ENCODE measurements at places on chromosomes 2 and 18. TPM values are rescaled to one million over a fixed set of nuclear protein-coding genes. Genes with fewer than 3 reads are reported as not detected.

- no peaks in the 10 kb centered on the region for H3K27me3 ChIP-seq
- no peak overlapping the region for H3K27ac ChIP-seq
- peaks cover under 1% of the 10 kb centered on the region for H3K4me1 ChIP-seq
- no peak for DNase-seq
- peaks cover 93% of the 10 kb centered on the region for H3K36me3 ChIP-seq
- H3K4me3 ChIP-seq: no peak overlapping the region
Measured at GRCh38 chr2:47064106-47064505, 91.0 kb downstream of the STPG4 start.

DNA sequence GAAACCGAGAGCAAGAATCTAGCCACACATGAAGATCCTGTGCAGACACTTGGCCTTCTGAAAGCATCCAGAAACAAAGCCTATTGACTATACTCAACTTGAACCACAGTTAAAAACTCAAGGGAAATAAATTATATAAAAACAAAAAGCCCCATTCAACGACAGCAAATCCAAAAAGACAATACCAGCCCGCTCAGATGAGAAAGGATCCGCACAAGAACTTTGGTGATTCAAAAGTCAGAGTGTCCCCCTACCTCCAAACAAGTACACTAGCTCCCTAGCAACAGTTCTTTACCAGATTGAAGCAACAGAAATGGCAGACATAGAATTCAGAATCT is 163.2 kb downstream of the WDPCP start:
- no peak for DNase-seq
- H3K4me1 ChIP-seq: no peaks in the 10 kb centered on the region
- H3K36me3 ChIP-seq: no peaks in the 10 kb centered on the region
- no peak overlapping the region for H3K27ac ChIP-seq

LONRF2 gene
- total RNA-seq: 0.24 TPM

KCNIP3 gene
- 21.4 TPM for total RNA-seq

- DNase-seq: no peak
- no peaks in the 10 kb centered on the region for H3K27me3 ChIP-seq
- H3K4me3 ChIP-seq: no peak overlapping the region
- H3K27ac ChIP-seq: no peak overlapping the region
Measured at GRCh38 chr2:17616405-17616804, 75.9 kb downstream of the VSNL1 start.

SAG gene
- total RNA-seq: 0.61 TPM

SMYD1 gene
- total RNA-seq: 0.42 TPM

- no peak overlapping the region for H3K27ac ChIP-seq
- no peaks in the 10 kb centered on the region for H3K27me3 ChIP-seq
- no peak for DNase-seq
- no peak overlapping the region for H3K4me3 ChIP-seq
- no peaks in the 10 kb centered on the region for H3K4me1 ChIP-seq
Measured at GRCh38 chr2:147325990-147326389, 518.8 kb upstream of the ACVR2A start.

GRCh38 chr2:205849136-205849535 is 166.8 kb downstream of the NRP2 start:
- no peaks in the 10 kb centered on the region for H3K27me3 ChIP-seq
- no peaks in the 10 kb centered on the region for H3K4me1 ChIP-seq
- H3K36me3 ChIP-seq: no peaks in the 10 kb centered on the region
- no peak overlapping the region for H3K4me3 ChIP-seq
- no peak overlapping the region for H3K27ac ChIP-seq

MBD5 gene
- total RNA-seq: 13.3 TPM

- H3K27me3 ChIP-seq: no peaks in the 10 kb centered on the region
- no peak overlapping the region for H3K4me3 ChIP-seq
- H3K36me3 ChIP-seq: no peaks in the 10 kb centered on the region
- no peak for DNase-seq
Measured at GRCh38 chr2:128781585-128782385, 463.1 kb upstream of the HS6ST1 start.

EMILIN1 gene
- total RNA-seq: 9.2 TPM

AGXT gene
- total RNA-seq: 0.14 TPM

BOLL gene
- 0.05 TPM for total RNA-seq

SELENOI gene
- total RNA-seq: 9.1 TPM

DNA sequence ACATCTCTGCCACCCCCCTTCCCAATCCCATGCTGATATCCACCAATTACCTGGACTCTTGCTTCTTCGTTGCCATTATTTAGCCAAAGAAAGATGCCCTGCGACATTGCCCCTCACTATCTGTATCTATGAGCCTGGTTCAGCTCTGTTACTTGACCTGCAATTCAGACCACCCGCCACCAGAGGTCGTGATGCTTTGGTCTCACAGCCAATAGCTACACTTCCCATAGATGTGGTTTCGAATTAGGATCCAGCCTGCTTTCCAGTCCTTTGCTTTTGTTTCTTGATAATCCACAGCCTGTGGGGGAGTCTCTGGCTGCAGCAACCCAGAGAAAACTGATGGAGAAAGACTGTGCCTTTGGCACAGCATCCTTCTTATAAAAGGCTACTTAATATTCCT is 239.4 kb downstream of the KLHL29 start:
- no peak overlapping the region for H3K4me3 ChIP-seq
- peaks cover 7% of the 10 kb centered on the region for H3K27me3 ChIP-seq
- no peak for DNase-seq
- H3K4me1 ChIP-seq: no peaks in the 10 kb centered on the region

PAX8 gene
- 0.19 TPM for total RNA-seq

CD226 gene
- total RNA-seq: 16.7 TPM

GRCh38 chr2:133077269-133077822 is 407.3 kb upstream of the LYPD1 start:
- H3K27ac ChIP-seq: no peak overlapping the region
- H3K4me1 ChIP-seq: no peaks in the 10 kb centered on the region
- no peaks in the 10 kb centered on the region for H3K27me3 ChIP-seq
- no peak overlapping the region for H3K4me3 ChIP-seq

SOX11 gene
- total RNA-seq: 0.52 TPM

DNA sequence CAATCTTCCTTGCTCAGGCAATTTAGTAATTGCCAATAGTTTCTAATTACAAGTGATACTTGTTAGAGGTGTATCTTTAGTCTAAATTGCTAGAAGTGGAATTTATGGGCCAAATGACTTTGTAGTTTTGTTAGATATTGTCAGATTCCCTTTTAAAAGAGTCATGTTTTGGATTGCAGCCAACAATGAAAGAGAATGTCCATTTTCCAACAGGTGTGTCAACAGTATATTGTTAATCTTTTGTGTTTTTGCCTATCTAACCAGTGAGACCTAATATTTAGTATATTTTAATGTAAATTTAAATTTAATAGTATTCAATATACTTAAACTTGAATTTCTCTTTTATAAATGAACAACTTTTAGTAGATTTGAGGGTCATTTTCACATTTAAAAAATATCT is 259.4 kb upstream of the ETAA1 start:
- H3K36me3 ChIP-seq: no peaks in the 10 kb centered on the region
- H3K4me1 ChIP-seq: no peaks in the 10 kb centered on the region
- DNase-seq: no peak
- no peak overlapping the region for H3K4me3 ChIP-seq
- no peaks in the 10 kb centered on the region for H3K27me3 ChIP-seq
- H3K27ac ChIP-seq: no peak overlapping the region

GKN1 gene
- 1.4 TPM for total RNA-seq

- H3K4me3 ChIP-seq: no peak overlapping the region
- no peaks in the 10 kb centered on the region for H3K36me3 ChIP-seq
- H3K4me1 ChIP-seq: no peaks in the 10 kb centered on the region
- H3K27ac ChIP-seq: no peak overlapping the region
Measured at GRCh38 chr2:211035548-211036185, 479.3 kb downstream of the CPS1 start.

OTOF gene
- total RNA-seq: 0.42 TPM

DNA sequence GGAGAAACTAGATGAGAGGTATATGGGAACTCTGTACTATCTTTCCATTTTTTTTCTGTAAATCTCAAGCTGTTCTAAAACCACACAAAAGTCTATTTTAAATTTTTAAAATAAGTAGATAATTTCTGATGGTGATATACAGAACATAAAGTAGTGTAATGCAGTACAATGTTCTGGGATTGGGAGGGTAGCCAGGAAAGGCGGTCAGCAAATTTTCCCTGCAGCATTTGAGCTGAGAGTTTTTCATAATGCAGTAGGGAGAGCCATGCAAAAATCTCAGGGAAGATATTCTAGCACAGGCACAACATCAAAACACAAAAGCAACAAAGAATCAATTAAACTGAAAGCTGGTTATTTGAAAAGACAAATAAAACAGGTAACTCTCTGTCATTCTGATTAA is 141.5 kb downstream of the NCKAP5 start:
- no peaks in the 10 kb centered on the region for H3K4me1 ChIP-seq
- H3K36me3 ChIP-seq: no peaks in the 10 kb centered on the region
- DNase-seq: no peak

DNA sequence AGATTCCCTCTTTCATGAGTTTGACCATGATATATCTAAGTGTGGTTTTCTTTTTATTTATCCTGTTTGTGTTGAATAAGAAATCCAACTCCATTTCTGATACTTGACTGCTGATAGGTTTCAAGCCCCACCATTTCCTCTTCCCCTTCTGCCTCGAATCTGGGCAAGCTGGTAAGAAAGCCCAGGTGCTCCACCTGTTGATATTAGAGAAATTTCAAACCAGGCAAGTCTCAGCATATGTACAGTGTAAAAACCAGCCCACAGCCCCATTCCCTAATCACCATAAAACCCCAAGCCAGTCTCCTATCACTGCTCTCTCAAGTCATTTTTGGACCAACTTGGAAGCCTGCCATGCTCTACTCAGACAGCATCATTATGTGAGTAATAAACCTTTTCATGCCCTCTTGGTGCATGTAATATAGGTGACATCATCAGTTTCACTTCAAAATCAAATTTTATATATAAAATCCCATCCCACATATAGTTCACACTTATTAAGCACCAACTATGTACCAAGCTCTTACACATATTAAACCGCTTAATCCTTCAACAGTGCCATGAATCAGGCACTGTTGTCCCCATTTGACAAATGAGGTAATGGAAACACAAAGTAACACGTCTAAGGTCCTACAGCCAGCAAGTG is 46.6 kb downstream of the SMAD2 start:
- H3K36me3 ChIP-seq: peaks cover 12% of the 10 kb centered on the region
- H3K4me1 ChIP-seq: peaks cover 2% of the 10 kb centered on the region
- no peaks in the 10 kb centered on the region for H3K27me3 ChIP-seq
- H3K4me3 ChIP-seq: no peak overlapping the region

NT5C1B gene
- not detected for total RNA-seq

GRCh38 chr2:103669531-103669930 is 907.7 kb downstream of the TMEM182 start:
- H3K4me3 ChIP-seq: no peak overlapping the region
- no peak overlapping the region for H3K27ac ChIP-seq
- no peak for DNase-seq
- no peaks in the 10 kb centered on the region for H3K36me3 ChIP-seq
- no peaks in the 10 kb centered on the region for H3K4me1 ChIP-seq
- no peaks in the 10 kb centered on the region for H3K27me3 ChIP-seq

CD8B gene
- total RNA-seq: 666 TPM

SERPINB13 gene
- 0.99 TPM for total RNA-seq

MAP2 gene
- total RNA-seq: 2.5 TPM

SERPINB2 gene
- 2.5 TPM for total RNA-seq

- no peak overlapping the region for H3K4me3 ChIP-seq
- H3K36me3 ChIP-seq: no peaks in the 10 kb centered on the region
- DNase-seq: no peak
- no peaks in the 10 kb centered on the region for H3K4me1 ChIP-seq
- no peaks in the 10 kb centered on the region for H3K27me3 ChIP-seq
Measured at GRCh38 chr2:33497221-33497650, 20.8 kb downstream of the RASGRP3 start.

CRYBA2 gene
- 0.14 TPM for total RNA-seq

DNA sequence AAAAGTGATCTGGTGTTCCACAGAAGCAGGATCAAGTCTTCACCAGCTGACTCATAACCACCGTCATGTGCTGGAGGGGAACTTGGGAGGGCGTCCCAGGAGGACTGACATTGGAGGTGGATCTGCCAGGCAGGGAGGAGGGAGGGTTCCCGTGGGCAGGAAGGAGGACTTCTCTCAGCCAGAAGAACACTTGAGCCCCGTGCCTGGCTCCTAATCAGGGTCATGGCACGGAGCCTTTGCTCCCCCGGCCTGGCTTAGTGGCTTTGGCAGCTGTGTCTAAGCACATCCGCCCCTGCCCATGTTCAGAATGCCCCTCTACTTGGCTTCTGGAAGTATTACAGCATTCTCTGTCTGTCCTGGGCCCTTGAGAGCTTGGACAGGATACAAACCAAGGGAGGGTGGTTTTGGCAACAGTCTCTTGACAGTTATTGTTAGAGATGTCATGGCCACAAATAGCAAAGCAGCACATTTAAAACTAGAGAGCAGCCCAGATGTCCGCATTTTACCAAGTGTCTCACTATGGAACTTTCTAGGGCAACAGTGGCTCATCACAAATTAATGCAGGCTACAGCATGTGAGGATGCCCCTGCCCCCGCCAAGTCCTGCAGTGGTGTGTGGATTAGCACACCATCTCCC is 11.5 kb downstream of the PPP1R7 start:
- peaks cover 64% of the 10 kb centered on the region for H3K36me3 ChIP-seq
- no peak overlapping the region for H3K4me3 ChIP-seq
- H3K4me1 ChIP-seq: no peaks in the 10 kb centered on the region
- no peak for DNase-seq
- no peak overlapping the region for H3K27ac ChIP-seq

DNA sequence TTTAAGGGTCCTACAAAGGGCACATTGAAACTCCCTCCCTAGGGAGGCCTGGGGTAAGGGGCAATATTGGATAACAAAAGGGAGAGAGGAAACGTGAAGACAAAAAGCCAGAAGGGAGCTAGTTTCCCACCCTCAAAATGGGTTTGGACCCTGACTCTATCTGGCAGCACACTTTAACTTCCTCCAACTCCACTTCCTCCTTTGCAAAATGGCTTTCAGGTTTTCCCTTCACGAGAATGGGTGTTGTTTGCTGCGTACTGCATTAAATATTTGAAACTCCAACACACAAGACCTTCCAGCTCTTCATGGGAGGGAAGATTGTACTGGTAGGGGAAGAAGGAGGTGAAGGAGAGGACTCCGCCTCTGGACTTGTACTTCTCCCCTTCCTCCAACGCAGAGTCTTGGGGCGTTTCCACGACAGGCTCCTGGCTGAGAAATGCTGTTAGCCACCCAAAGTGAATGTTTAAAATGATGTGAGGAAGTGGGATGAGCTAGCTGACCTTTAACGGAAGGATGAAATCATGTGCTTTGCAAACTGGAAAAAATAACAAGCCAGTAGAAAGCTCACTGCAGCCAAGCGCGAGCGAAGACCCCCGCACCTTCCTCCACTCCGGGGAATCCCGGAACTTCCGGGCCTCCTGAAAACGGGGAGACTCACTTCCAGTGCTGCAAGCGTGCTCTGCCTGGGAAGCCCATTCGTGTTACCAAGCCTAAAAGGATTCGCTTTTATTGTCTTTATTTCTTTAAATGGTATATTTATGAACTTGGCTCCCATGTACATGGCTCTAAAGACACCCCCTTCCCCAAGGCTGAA is 85.6 kb downstream of the VIT start:
- H3K4me3 ChIP-seq: no peak overlapping the region
- H3K27ac ChIP-seq: no peak overlapping the region
- no peak for DNase-seq
- no peaks in the 10 kb centered on the region for H3K27me3 ChIP-seq
- no peaks in the 10 kb centered on the region for H3K36me3 ChIP-seq

GRCh38 chr2:235286622-235287374 is 207.0 kb upstream of the AGAP1 start:
- H3K27ac ChIP-seq: no peak overlapping the region
- no peak overlapping the region for H3K4me3 ChIP-seq
- no peaks in the 10 kb centered on the region for H3K36me3 ChIP-seq
- H3K4me1 ChIP-seq: no peaks in the 10 kb centered on the region
- DNase-seq: no peak
- no peaks in the 10 kb centered on the region for H3K27me3 ChIP-seq

Measured in thymus (tissue), 14 donors.